ENCODE measurements at places on chromosomes 4 and X.

DNA sequence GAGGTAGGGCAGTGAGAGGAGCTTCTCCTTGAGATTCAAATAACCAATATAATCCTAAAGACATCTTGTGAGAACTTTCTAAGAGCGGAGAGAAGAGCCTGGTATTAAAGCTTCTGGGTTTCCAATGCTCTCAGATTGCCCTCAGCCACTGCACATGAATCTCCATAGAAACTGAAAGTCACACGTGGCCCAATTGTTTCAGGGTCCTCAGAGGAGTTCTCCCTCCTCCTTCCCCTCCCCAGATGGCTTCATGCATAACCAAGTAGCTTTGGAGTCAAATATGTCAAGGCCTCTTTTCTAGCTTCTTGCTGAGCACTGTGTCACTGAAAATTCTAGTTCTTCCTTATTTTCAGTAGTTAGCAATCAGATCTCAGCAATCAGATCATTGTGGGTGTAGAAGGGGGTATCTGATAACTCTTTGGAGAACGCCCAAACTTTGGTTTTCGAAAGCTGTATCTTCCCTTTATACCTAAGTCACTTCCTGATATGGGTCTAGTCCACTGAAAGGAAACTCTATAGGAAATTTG is 2.2 kb downstream of the BTK start:
- DNase-seq = peak; percentile 56

GRCh38 chr4:11428231-11428898 is at the start of gene HS3ST1:
TSS of gene HS3ST1 (minus strand) at chr4:11428894. CDS start at chr4:11400005, 28,889 bp downstream.
- DNase-seq = no peak

GRCh38 chr4:37983951-37984350 is 23.8 kb downstream of the PTTG2 start:
- no peak for DNase-seq

GRCh38 chr4:157300701-157301100 is 80.2 kb downstream of the GRIA2 start:
- DNase-seq = no peak

- peak; percentile 65 for DNase-seq
Measured at GRCh38 chr4:80361329-80361900, 25.9 kb downstream of the CFAP299 start.

GRCh38 chrX:154355776-154356140 is 18.7 kb downstream of the FLNA start:
- DNase-seq = no peak

GRCh38 chrX:42107495-42108488 is 184.4 kb upstream of the CASK start:
- no peak for DNase-seq

GRCh38 chr4:20666012-20666860 is 34.0 kb upstream of the PACRGL start:
- DNase-seq = no peak

- peak; percentile 76 for DNase-seq
Measured at GRCh38 chrX:23694606-23695005, 27.3 kb downstream of the PRDX4 start.

DNA sequence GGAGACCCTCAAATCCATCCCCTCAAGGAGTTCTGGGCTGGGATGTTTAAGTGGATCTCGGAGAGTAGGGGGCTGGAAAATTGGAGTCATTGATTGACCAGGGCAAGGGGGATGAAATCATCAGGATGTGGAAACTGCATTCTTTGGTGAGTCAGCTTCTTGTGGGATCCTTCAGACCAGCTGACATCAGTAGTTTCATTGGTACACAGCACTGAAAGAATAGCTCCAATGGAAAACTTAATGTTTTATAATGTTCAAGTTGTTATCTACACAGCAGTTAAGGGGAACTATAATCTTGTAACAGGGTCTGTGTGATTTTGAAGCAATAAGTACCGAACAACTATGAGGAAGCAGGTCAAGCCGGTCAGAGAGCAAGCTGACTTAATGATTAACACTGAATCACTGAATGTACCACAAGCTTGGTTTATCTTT is 506.1 kb downstream of the RPA4 start:
- no peak for DNase-seq

- peak; percentile 66 for DNase-seq
Measured at GRCh38 chrX:102515975-102516941, at the start of gene TMSB15A. TSS of gene TMSB15A (minus strand) at chrX:102516739.

DNA sequence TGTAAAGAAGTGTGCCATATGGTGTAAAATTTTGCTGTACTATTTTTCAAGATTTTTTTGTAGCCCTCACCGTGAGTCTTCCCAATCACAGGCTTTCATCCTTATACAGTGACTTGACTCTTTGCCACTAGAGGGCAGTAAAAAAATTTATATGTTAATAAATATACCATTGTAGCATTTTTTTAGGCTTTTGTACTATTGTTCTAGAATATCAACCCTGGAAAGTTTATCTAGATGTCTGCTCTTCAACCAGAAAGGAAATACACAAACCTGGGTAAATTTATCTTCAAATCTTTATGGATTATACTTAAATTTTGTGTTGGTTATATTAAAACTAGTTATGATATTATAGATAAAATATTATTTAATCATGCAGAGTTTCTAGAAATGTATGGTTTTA is 235.3 kb downstream of the TENM3 start:
- DNase-seq = peak; percentile 81

GRCh38 chr4:48913346-48913745 is 6.8 kb upstream of the OCIAD2 start:
- DNase-seq = no peak

DNA sequence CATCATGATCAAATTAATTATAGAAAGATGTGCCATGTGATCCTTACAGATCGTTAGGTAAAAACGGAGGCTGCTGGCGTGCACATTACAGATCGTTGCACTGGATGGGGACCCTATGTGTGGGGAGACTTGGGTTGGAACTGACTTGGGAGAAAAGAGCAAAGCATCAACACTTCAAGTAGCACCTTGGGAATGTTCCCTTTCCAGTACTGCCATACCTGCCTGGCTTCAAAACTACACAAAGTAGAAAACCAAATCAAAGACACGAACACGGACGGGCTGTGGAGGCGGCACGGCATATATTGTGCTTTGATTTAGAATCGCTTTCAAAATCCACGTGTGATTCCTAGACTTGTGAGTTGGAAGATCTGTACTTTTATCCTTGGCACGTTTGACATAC is 898 bp downstream of the CMC4 start:
- DNase-seq = no peak

DNA sequence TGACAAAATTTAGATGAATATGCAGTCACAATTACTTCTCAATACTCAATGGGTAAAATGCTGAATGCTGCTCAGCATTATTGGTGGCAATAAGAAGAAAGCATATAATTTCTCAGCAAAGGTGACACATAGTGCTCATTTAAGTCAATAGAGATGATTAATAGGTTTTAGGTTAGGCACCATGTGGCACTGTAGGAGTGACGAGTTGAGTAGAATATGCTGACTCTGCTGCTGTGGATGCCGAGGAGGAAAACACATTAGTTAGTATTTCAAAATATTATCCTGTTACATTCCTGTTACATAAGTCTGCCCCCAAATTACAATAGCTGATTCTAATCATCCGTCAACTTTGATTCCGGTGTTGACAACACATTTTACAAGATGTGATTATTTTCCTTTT is 13.7 kb upstream of the CXCL5 start:
- no peak for DNase-seq

DNA sequence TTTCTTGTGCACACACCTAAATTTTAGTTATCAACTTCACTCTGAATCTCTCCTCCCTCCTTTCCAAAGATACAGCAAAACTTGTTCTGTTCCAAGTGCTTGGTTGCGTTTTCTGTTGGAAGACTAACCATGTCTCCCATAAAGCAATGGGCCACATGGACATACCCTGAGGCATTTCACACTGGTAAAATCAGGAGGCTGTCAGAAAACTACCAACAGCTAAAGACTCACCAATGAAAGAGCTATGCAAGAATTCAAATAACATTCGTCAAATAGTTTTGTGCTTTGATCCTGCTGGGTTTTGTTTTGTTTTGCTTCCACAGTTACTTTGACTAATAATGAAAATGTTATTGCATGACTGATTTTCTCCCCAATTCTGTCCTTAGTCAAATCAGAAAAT is 46.0 kb downstream of the PHEX start:
- DNase-seq = no peak

DNA sequence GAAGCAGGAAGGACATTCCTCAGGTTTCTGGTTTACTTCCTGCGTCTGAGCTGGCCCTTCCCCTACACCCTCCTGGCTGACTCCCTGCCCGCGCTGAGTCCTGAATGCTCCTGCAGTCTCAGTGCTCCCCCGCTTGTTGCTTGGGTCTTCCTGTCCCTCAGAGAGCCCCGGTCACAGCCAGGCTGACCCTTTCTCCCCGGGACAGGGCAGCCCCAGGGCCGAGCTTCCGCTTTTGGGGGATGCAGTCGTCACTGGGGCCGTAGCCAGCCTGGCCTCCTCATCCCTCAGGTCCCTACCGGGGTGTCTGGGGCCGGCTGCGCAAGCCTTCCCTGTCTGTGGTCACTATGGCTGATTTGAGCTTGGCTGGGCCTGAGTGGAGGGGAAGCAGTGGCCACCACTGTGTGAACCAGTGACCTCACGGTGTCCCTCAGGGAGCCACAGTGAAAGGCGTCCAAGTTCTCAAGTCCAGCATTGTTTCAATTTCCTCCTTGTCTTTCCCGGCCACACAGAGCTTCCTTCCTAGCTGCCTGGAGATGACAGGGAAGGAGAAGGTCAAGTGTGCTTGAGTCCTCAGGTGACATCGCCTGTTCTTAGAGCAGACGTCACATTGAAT is 34.1 kb upstream of the ASMTL start:
- no peak for DNase-seq

GRCh38 chr4:141410839-141411238 is 190.1 kb downstream of the ZNF330 start:
- DNase-seq = no peak

GRCh38 chrX:74291577-74291963 is 12.4 kb upstream of the ZCCHC13 start:
- no peak for DNase-seq

DNA sequence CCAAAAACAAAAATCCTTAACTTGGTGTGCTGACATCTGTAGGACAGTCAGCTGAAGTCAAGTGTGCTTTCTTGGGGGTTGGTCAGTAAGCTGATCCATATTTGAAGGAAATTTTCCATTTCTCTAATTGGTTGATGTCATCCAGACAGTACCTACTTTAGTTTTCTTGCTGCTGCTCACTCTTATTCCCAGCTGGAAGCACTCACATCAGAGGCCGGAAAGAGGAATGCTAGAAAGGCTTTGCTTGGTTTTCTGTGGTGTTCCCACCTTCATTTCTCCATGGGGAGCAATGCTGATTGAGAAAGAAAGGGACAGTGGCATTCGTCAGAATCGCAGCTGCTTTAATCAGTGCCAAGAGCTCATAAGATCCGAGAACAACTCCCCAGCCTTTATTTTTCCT is 227.0 kb downstream of the C4orf33 start:
- DNase-seq = no peak

GRCh38 chr4:55612341-55612740 is 20.3 kb upstream of the PDCL2 start:
- DNase-seq = no peak

DNA sequence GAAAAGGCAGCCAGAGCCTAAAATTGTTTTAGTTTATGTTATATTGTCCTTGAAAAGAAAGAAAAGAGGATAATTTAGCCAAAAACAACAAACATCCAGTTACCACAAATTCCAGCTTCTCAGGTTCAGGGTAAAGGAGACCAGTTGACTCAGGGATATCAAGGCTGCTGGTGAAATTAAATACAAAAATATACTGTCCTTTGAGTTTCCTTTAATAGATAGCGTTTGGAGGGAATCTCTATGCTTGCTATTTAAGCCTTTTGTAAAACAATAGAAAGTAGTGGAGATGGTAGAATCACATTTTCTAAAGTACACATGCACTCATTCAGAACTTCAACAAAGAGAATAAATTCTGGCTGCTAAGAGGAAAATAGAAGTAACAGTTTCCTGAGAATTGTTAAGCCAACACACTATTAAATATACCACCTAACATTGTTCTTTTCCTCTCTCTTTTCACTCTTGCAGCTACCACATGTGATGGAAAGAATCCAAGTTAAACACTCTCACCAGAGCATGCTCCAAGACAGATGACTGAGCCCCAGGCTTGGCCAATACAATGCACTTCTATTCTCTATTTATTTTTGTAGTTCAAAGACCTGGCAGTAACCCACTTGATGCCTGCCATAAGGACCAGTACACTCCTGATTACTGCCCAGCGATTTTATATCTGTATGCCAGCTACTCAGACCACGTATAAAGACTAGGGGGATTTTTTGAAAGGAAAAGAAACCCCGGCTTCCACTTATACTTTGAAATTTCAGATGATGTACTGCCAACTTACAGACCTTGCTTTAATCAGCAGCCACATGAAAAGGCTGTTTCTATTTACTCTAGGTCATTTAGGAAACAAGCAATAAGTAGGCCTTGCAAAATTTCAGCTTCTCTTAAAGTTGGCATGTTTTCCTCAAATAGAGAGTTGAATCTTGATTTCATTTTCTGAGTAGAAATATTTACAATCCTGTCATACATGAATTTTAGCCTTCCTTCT is 756.9 kb downstream of the FAT4 start:
- DNase-seq = no peak

GRCh38 chr4:2913168-2913567 is 50.0 kb downstream of the NOP14 start:
- no peak for DNase-seq

DNA sequence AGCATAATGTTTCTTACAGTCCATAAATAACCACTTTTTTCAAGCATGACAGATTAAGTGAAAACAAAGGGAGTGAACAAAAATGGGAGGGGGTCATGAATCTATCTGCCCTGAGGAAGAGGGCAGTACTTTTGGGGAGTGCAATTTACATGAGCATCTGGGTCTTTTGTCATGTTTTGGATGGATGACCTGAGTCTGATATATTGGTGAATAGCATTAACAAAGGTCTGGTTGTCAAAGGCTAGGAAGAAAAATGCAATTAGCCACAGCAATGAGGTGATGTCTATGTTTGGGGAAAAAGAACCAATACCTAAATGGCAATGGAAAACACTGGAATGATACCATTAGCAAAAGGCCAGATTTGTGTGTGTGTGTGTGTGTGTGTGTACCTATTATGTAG is 15.1 kb upstream of the MAD2L1 start:
- no peak for DNase-seq

GRCh38 chr4:165489786-165490185 is 111.0 kb downstream of the CPE start:
- DNase-seq = no peak

- DNase-seq = peak; percentile 0
Measured at GRCh38 chrX:30065226-30065625, 150.1 kb upstream of the MAGEB2 start.

DNA sequence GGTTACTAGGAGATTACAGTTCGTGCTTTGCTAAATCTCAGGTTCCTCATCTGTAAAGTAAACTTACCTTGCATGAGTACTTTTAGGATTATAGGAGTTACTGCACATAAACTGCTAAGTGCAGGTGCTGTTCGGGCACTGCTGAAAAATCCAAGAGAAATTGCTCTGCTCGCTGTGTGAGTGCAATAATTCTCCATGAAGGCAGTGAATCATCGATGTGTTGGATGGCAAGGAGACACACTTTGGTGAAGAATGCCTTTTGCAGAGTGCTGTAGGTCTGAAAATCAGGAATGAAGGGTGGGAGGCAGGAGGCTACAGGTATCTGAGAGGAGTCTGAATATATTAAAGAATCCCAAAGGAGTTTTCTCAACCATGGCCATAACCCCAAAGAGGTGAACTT is 113.0 kb downstream of the CHIC2 start:
- DNase-seq = no peak
